Substantia nigra (tissue), 51 donors: ENCODE measurements at places on chromosomes 5 and 9.

DNA sequence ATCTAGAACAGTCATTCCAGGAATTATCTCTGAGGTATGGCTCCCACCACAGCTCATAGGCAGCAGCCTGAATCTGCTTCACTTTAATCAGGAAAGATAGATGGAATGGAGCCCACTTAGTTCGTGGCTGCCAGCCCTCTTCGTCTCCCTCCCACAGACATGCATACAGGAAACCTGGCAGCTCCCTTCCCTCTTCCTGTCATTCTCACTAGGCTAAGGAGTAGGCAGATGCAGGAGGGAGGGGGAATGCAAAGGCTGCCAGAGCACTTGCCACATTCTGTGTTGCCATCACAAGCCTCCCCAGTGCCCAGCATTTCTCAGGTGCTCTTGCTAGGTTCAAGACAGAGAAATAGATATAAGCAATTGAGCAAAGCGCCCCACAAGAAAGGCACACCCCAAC lies 378.9 kb downstream of the ELAVL2 start:
- no peak for DNase-seq

GRCh38 chr9:83537331-83538171 lies 650 bp downstream of the FRMD3 start:
- no peak for DNase-seq

- DNase-seq = no peak
These were observed 34.8 kb upstream of the DENND1A start for GRCh38 chr9:123964761-123965160.

- DNase-seq = no peak
These were observed 12.6 kb upstream of the TMEM38B start for GRCh38 chr9:105681724-105682123.

GRCh38 chr5:132020568-132021339 lies 9.3 kb upstream of the ACSL6 start:
- DNase-seq = no peak

- DNase-seq = no peak
These were observed 514.0 kb upstream of the KLF4 start for GRCh38 chr9:108003526-108003925.

- no peak for DNase-seq
These were observed 201.3 kb downstream of the FANCC start for GRCh38 chr9:95116002-95116807.

DNA sequence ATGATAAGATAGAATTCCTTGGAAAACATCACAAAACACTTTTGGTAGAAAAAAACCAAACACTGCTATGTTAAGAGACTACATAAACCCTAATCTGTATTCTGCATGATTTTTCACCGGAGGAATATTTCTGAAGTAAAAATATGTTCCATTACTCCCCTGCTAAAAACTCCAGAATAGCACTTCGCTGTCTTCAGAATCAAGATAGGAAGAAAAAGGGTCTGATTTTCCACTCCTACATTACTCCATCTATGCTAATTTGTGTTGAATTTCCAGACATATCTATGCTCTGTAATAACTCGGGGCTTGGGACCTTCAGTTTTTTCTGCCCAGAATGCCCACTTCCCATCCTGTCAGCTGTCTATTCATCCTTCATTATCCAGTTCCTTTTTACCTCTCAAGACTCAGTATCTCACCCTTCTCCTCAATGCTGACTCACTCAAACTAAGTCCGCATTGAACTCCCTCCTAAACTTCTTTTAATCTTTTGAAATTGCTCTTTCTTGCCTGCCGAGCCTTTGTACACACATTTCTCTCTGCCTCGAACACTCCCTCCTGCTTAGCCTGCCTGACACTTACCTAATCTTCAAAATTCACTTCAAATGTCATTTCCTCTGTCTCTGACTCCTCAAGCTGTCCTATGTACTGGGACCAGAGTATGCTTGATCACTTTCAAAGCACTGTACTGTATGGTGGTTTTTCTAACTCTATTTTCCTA lies 171.0 kb downstream of the ARRDC3 start:
- no peak for DNase-seq

GRCh38 chr5:164505791-164506190 lies 1000.4 kb downstream of the MAT2B start:
- DNase-seq = no peak
